NCI-H460 (cell line): ENCODE measurements at places on chromosomes 7 and 10. TPM values are rescaled to one million over a fixed set of nuclear protein-coding genes. Genes with fewer than 3 reads are reported as not detected.

- no peak for DNase-seq
These were observed 105.0 kb downstream of the EPC1 start for GRCh38 chr10:32241946-32242345.

Gene STK32C
- 54.2 and 58.2 TPM in 2 replicates for total RNA-seq

- no peak for DNase-seq
These were observed 237.2 kb downstream of the GLI3 start for GRCh38 chr7:41999736-42000283.

DNA sequence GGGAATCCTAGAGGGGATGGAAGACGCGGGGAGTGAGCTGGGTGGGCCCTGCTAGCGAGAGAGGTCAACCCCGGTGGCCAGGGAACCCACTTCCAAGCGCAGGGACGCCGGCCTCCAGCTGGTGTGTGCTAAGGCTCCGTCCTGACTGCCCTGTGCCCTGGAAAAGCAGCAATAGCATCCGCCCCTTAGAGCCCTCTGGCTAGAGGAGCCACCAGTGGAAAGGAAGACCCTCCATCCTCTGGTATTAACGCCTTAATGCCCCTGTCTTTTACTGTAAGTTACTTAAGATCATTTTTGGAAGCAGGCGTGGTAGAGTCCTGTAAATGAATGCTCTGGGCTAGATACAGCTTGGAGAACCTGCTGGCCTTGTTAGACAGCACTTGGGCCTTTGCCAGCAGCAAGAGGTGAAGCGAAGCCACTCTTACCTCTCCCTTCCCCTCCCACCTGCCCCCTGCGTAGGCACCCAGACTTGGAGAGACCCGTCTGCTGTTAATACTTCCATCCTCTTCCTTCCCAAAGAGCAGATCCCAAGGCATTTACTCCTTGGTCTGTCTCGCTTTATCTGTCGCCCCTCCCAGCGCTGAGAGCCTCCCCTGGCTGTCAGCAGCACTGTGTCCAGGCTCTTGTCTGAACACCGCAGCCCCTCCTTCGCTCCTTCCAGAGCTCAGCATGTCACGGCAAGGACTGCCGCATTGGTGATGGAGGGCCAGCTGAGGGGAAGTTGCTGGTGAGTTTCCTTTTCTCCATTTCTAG is 4.6 kb downstream of the REPIN1 start:
- DNase-seq, result no peak

Gene SLC13A1
- not detected in 2 replicates for total RNA-seq

Gene CDH23
- total RNA-seq, result under 0.01 TPM in 1 of 2 replicates, not detected in the other

- no peak for DNase-seq
These were observed 55.8 kb downstream of the CTBP2 start for GRCh38 chr10:125104559-125104958.

GRCh38 chr10:31133251-31133791 is 101.7 kb upstream of the ZNF438 start:
- DNase-seq, result no peak

DNA sequence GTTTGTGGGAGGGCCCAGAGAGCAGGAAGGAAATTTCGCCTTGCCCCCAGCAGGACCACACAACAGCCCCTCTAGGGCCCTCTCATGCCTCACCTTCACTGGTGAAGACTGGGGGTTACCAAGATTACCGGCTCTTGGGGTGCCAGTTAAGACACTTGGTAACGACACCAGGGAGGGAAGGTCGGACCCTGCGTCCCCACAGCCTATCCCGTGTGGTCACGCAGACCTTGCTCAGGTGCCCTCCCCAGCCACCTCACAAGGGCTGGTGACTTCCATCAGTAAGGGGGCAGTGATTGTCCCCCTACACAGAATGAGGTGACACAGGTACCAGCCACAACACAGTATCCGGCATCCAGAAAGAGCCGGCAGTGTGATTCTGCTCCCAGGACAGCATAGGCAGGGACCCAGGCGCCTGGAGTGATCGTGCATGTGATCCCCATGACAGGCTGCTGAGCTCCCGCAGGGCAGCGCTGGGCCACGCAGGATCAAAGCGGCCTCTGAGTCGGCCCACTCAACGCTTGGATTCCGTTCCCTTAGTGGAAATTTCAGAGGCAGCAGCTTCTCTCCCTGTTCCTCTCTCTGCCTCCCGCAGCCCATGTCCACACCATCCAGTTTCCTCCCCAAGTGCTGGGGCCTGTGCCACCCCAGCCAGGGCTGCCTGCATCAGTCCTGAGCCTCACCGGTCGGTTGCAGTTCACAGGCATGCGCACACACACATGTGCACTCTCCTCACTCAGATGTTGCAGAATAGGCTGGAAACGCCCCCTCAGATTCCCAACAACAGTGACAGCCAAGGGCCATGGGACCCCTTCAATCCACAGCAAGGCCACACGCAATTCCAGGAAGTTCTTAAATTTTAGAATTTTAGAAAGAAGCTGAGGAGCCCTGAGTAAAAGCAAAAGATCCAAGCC is 35.8 kb downstream of the CAMK2B start:
- DNase-seq, result no peak

DNA sequence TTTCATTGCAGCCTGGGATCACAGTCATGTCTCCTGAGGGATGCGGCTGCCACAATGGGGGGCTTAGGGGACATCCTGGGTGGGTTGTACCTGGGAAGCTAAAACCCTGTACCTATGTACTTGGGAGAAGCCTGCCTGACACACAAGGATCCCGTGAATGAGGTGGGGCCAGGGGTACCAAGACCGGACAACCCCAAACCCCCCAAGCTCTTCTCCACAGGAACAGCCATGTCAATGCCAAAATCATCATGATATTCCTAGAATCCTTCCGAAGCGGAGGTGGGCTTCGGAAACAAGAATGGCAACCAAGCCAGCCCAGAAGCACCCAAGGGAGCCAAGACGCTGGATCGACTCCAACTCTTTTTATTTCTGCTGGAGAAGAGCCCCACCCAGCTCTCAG is 260.3 kb upstream of the TCERG1L start:
- DNase-seq, result no peak

Gene DNAH11
- 0.22 and 0.40 TPM in 2 replicates for total RNA-seq

DNA sequence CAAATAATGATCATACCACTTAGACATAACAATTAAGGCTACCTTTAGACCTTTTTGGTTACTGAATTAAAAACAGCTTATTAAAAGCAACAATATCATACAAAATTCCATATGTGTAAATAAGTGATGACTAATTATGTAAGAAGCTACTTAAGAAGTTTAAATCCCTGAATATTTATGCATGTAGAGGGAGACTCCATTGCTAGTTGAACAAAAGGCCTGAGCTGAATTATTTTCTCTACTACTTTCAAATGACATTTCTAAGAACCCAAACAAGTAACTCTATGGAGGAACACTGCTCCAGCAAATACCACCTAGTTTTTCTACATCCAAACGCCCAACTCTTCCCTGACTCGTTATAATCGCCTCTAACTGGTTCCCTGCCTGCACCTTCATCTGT is 31.5 kb downstream of the EPC1 start:
- DNase-seq, result no peak

DNA sequence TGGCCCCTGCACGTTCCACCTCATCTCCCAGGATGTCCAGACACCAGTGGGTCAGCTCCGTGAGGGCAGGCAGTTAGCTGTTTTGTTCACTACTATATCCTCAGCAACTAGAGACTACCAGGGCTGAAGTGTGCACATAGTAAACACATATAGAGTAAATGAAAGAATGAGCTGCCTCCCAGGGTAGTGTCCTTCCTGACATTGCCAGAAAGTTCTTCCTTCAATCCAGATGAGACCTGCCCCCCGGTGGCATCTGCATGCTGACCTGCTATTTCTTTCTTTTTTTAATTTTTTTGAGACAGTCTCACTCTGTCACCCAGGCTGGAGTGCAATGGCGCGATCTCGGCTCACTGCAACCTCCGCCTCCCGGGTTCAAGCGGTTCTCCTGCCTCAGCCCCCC is 14.0 kb upstream of the ARPC1A start:
- no peak for DNase-seq

DNA sequence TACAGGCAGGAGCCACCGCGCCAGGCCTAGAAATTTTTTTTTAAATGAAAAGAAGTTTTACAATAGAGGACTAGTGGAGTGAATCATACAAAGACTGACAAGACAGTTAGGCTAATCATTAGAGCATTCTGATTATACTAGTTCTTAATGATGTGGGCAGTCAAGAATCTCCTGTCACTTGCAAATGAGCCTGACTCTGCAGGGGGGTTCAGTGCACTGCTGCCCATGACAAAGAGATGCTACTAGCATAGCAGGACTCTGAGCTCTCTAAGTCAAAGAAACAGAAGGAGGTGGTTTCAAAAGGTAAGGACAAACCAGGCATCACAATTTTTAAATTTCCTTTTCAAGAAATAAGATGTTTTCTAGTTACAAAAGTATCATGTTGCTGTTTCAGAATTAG is 59.0 kb downstream of the CCDC6 start:
- no peak for DNase-seq

Gene MYOZ1
- total RNA-seq, result not detected in 2 replicates

Gene SPRN
- not detected in 2 replicates for total RNA-seq

DNA sequence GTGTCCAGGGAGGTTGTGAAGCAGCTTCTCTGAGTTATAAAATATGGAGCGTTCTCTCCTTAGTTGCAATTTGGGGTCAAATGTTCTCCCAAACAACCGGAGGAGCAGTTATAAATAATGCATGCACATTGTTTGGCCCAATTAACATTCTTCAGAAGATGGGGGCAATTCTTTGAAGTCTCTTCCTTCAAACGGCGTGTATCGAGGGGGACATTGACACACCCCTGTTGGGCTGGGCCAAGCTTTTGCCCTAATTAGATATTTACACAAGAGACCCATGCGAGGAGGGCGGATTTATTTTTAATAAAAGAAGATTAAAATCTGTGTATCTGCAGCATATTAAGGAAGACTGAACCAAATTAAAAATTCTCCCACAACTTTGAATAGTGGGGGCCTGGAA is 107.3 kb downstream of the PTPRE start:
- no peak for DNase-seq

GRCh38 chr7:113918946-113919345 is at the start of gene PPP1R3A:
Gene PPP1R3A, minus strand, starts transcription at chr7:113919009. Its CDS starts 13 bp downstream, at chr7:113918996.
- no peak for DNase-seq
